ENCODE measurements at places on chromosomes 4 and X.

- no peak for DNase-seq
Measured at GRCh38 chrX:47380268-47380667, 9.9 kb downstream of the ZNF157 start.

DNA sequence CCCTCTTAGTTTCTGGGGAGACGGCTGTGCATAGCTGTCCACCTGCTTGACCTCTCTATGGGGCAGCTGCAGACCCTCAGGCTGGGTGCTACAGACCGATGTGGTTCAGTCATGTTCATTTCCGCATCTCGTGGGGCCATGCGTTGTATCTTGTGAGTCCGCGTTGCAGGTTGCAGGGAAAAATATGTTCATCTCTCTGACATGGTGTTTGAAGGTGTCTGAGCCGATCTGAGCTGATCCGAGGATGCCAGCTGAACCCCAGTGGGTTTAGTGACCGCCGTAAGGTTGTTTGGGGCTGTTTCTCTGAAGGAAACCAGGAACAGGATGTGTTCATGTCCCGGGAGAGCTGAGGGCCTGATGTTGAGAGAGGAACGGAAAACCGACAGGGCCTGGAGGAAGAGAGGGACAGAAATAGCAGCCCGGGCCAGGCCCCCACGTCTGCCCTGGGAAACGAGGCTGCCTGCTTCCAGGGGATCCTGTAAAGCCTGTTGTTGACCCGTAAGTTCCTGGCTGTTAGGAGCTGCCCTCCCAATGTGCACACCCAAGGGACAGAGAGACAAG is 9.8 kb upstream of the P2RY8 start:
- DNase-seq = no peak

- DNase-seq = no peak
Measured at GRCh38 chrX:136656361-136656964, 8.5 kb downstream of the CD40LG start.

GRCh38 chr4:24245491-24245820 is 338.9 kb downstream of the DHX15 start:
- no peak for DNase-seq

- peak; percentile 15 for DNase-seq
Measured at GRCh38 chr4:141971869-141972268, 335.5 kb downstream of the IL15 start.

GRCh38 chr4:34800953-34801352 is 1443.4 kb downstream of the ARAP2 start:
- no peak for DNase-seq

- DNase-seq = no peak
Measured at GRCh38 chr4:80619070-80619674, 283.6 kb downstream of the CFAP299 start.

DNA sequence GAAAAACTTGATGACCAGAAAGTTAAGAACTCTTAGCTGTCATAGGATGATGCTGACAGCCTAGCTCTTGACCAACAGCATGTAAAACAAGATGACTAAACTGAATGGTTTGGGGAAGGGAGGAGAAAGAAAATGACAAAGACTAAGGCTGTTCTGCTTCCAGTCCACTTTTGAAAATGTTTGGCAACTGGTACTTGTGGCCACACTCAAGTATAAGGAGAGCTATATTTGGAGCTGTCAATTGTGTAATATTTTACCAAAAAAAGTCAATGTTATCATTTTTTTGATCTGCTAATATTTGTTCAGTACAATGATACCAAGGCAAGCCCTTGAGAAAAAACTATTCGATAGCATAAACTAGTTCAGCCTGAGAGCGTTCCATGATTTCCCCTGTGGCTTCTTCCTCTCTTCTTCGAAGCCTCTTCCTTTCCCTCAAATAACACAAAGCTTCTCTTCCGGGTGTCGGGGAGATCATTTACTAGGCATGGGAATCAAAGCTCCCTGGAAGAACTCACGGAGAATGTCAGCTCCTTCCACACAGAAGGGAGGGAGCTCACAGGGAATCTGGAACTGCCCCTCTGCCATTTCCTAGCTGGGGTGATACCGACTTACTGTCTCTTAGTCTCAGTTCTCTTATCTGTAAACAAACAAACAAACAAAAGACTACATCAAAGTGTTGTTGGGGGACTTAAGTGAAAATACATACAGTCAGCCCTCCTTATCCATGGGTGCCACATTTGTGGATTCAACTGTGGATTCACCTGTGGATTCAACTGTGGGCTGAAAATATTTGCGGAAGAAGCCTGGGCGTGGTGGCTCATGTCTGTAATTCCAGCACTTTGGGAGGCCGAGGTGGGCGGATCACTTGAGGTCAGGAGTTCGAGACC is 82.6 kb downstream of the SCD5 start:
- no peak for DNase-seq

Data from pulmonary artery endothelial cell (primary cell).